ENCODE measurements at places on chromosomes 3 and 15. TPM values are rescaled to one million over a fixed set of nuclear protein-coding genes. Genes with fewer than 3 reads are reported as not detected.

GRCh38 chr3:32500880-32501782 lies 1.5 kb downstream of the CMTM6 start:
- H3K4me3 ChIP-seq: peak overlapping the region; percentile 94
- H3K36me3 ChIP-seq: no peaks in the 10 kb centered on the region
- peaks cover 3% of the 10 kb centered on the region for H3K4me1 ChIP-seq
- H3K27ac ChIP-seq: no peak overlapping the region
- peak; percentile 58 for DNase-seq

DNA sequence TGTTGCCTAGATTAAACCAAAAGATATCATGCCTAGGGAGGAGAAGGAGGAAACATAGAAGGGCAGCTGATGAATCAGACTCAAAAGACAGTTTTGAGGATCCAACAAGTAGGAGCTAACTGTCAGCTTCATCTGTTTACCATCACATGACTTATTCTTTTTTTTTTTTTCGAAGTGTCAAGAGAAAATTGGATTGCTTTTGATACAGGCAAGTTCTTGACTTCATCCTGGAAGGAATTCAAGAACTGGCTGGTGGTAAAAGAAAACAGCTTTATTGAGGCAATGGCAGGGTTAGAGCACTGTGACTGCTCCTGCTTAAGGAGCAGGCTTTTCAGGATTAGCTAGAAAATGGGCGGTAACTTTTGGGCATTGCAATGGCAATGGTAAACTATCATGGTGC lies 227.5 kb upstream of the KCNMB2 start:
- no peak overlapping the region for H3K27ac ChIP-seq
- no peak overlapping the region for H3K4me3 ChIP-seq
- H3K4me1 ChIP-seq: no peaks in the 10 kb centered on the region

DNA sequence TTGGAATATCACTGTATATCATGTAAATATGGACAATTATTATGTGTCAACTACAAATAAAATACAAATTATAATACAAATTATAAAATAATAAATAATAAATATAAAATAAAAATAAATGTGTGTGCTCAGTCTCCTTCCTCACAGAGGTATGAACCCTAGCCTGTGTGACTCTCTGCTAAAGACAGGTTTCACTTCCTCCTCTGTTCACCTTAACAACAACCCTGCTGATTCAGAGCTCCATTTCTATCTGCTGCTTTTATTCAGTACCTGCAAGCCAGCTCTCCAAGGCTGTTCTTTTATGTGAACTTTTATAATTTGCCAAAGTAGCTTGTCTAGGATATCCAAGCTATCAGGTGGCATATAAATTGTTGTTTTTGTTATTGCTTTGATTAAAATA lies 610.7 kb upstream of the GRM7 start:
- no peak for DNase-seq
- H3K27ac ChIP-seq: no peak overlapping the region
- H3K27me3 ChIP-seq: no peaks in the 10 kb centered on the region
- H3K36me3 ChIP-seq: no peaks in the 10 kb centered on the region
- H3K4me3 ChIP-seq: no peak overlapping the region

DNA sequence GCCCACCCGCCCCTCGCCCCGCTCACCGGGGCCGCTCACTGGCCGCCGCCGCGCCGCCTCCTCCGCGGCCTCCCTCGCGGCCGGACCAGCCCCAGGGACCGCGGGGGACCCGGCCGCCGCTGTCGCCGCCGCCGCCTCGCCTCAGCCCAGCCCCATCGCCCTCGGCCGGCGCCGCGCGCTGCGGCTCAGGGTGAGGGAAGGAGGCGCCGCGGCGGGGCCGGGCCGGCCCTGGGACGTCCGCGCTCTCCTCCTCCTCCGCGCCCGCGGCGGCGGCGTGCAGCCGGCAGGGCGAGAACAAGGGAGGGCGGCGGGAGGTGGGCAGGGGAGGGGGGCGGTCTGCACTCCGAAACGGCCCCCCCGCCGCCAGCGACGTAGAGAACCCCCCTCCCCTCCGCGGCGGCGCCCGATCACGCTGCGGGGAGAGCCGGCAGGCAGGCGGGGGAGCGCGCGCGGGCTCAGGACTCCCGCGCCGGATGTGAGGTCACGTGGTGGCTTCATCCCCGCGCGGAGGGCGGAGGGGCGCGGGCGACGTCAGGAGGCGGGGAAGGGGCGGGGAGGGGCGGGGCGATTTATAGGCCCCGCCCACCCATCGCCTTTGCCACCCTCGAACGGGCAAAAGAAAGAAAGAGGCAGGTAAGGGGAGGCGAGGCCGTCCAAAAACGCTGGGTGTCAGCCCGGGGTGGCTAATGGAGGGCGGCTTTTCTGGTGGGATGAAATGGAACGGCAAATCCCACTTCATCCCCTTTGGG lies at the start of gene ATP13A3:
ATP13A3 (minus strand) TSS at position 463 of the 749 bp plus-strand sequence. CDS start 24,812 bp downstream, outside the sequence.
- peaks cover 5% of the 10 kb centered on the region for H3K4me1 ChIP-seq
- peaks cover 9% of the 10 kb centered on the region for H3K36me3 ChIP-seq
- H3K27ac ChIP-seq: peak within 1 kb of the TSS; percentile 62
- no peaks in the 10 kb centered on the region for H3K27me3 ChIP-seq
- H3K4me3 ChIP-seq: peak within 1 kb of the TSS; percentile 94
- peak; percentile 95 for DNase-seq

DNA sequence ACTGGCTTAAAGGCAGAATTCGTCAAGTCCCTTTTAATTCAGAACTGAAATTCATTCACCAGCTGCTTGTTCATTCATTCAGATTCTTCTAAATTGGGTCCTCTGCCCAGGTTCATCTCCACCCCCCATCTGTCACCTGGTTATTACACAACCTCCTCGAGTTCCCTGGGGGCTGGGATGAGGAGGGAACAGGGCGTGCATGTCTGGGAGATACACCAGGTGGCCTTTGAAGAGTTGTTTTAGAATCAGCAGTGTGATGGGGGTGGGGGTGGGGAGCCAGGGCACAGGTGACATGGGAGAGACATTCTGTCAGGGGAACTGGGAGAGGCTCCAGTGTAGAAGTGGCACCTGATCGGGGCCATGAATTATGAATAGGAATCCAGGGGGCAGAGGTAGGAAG lies 8.2 kb downstream of the SNX33 start:
- H3K27me3 ChIP-seq: no peaks in the 10 kb centered on the region
- H3K4me1 ChIP-seq: peaks cover 6% of the 10 kb centered on the region
- H3K4me3 ChIP-seq: no peak overlapping the region
- no peak for DNase-seq
- no peak overlapping the region for H3K27ac ChIP-seq

- no peaks in the 10 kb centered on the region for H3K36me3 ChIP-seq
- H3K4me1 ChIP-seq: no peaks in the 10 kb centered on the region
- no peak overlapping the region for H3K27ac ChIP-seq
- no peak for DNase-seq
- no peak overlapping the region for H3K4me3 ChIP-seq
Observed at GRCh38 chr3:141000686-141001085, 50.5 kb upstream of the SPSB4 start.

DNA sequence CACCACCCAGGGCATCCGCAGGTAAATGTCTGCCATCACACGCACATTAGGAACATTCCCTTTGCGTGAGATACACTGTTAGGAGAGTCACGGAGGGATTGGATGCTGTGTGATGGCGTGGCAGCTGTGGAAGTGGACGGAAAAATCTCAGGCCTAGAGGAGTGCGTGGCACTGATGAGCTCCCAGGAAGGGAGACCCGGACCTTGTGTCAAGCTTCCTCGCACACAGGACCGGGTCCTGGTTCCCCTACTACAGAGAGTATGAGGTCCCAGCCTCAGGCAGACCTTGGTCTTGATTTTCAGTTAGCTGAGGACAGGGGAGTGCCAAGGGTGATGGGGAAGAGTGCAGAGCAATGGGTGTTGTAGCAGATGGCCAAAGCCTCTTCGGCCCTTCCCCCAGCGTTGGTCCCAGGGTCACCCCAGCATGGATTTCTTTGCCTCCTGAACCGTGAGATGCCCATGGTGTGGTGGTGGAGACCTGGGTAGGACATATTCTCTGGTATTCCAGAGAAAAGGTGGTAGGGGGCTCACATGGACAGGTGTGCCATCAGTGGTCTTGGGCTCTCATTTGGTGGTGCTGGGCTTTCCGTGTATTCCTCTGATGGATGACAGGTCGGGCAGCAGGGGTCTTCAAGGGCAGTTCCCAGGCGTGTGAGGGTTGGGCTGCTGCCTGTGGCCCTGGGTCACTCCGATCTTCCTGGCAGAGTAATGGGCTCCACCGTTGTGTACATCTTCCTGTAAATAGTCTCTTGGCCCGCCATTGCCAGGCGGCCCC lies 105.1 kb downstream of the SNRPN start:
- no peaks in the 10 kb centered on the region for H3K27me3 ChIP-seq
- H3K4me3 ChIP-seq: peak overlapping the region; percentile 72
- no peaks in the 10 kb centered on the region for H3K4me1 ChIP-seq
- H3K27ac ChIP-seq: no peak overlapping the region

CD200R1 gene
- not detected for total RNA-seq

C2CD4B gene
- 0.22 TPM for total RNA-seq

SLC9C1 gene
- total RNA-seq: 0.50 TPM

GJD2 gene
- total RNA-seq: not detected

TMEM108 gene
- total RNA-seq: 5.5 TPM

SH2D7 gene
- not detected for total RNA-seq

TMCO5A gene
- not detected for total RNA-seq
